T-helper 17 cell (primary cell): ENCODE measurements at places on chromosomes 16 and 17.
A peak's percentile ranks its signal among the peaks of the same experiment; 100 is the strongest.

DNA sequence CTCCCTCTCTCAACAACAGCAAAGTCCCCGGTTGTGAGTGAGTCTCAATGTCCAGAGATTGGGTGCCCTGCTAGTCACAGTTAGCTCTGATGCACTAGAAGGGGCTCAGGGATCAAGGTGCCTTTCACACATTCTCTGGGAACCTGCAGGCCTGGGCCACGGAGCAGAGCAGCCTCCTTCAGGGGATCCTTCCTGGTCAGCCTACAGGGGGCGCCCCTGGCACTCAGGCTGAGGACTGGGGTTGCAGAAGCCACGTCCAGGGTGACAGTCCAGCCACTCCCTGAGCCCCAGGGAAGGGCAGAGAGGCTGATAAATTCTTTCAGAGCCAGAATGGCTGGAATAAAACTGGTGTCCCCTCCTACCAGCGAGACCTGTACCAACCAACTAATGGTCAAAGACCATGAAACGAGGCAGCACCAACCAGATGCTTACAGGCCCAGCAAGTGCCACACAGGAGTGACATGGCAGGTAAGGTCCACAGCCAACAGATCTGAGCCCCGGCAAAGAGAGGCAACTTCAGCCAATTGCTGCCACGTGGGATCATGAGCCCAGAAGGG, 43.5 kb downstream of the ST3GAL2 start:
- DNase-seq: peak; percentile 43

GRCh38 chr16:27387724-27388123, 14.2 kb upstream of the IL21R start:
- no peak for DNase-seq

DNA sequence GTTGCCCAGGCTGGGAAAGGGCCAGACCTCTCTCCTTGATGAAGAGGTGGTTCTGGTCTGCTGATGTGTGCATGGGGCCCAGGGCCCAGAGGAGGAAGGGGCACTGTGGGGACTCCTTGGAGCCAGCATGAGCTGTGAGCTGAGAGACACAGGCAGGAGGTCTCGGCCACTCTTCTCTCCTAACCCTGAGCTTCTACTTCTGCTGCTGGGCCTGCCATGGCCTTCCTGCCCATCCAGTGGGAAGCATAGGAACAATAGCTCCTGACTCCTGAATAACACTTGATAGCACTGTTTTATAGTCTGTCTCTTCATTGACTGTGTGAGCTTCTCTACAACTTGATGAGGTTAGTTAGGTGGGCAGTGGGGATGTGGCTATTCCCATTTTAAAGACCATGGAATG, 181.1 kb downstream of the UTP18 start:
- no peak for DNase-seq

GRCh38 chr17:65618516-65618915, 57.1 kb upstream of the AXIN2 start:
- DNase-seq: no peak

DNA sequence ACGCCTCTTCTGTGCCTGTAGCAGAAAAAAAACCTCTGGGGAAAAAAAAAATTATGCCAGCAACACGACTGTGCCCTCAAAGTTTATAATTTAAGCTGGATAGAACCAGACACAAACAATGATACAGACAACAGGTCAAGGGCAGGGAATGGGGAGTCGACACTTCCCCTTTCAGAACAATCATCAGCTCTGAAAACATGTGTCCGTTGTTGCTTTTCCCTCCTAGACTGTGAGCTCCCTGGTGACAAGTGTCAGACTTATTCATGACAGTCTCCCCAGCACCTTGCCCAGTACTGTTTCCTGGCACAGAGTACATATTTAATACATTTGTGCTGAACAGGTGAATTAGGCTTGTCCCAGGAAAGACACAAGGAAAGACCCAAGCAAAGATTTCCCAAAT, 178.3 kb downstream of the SOX9 start:
- no peak for DNase-seq

DNA sequence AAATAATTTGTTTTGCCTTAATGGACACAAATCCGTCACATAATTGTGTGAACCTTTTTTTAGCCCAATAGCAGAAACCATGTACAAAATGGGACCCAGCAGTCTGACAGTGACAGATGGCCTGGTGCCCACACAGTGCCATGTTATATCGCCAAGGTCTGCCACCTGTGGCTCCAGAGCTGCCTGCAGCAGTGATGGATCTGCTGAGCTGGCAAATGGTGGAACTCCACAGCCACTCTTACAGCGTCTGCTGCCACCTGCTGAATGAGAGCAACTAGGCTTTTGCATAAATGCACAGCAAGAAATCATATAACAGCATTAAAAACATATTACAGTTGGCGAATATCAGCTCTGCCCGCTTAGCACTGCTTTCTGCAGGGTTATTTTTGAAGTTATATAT, 59.4 kb downstream of the NUP93 start:
- no peak for DNase-seq
